Transverse colon (tissue), 4 donors: ENCODE measurements at places on chromosomes 5 and 9. TPM values are rescaled to one million over a fixed set of nuclear protein-coding genes. Genes with fewer than 3 reads are reported as not detected.

- no peaks in the 10 kb centered on the region for H3K36me3 ChIP-seq
- no peaks in the 10 kb centered on the region for H3K4me1 ChIP-seq
- no peak overlapping the region for H3K4me3 ChIP-seq
These were observed 38.9 kb downstream of the ASTN2 start for GRCh38 chr9:117375956-117376355.

DNA sequence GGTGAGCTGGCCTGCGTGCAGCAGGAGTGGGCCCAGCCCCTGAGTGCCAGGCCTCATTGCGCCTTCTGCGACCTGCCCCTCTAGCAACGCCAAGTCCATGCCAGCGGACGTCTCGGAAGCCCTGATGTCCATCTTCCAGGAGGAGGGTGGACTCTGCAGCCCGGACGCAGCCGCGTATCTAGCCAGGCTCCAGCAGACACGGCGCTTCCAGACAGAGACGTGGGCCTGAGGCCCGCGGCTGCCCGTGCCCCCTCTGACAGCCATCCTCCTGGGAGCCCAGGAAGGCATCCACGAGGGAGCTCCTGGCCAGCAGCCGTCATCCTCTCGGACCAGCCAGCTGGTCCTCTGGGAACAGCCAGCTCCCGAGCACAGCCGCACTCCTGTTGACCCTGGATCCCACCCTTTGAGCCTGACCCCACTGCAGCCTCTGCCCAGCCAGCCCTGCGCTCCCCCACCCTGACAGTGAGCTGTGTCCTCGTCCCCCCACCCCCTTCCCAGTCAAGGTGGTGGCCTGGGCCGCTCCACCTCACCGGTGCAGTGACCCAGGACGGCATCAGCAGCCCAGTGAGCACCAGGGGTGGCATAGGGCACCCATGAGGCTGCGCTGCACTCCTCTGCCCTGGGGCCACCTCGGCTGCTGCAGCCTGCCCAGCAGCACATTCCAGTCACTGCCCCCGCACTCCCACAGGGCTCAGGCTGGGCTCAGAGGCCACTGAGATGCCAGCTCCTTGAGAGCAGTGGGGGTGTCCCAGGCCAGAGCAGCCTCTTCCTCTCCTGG is 5.7 kb downstream of the RNF208 start:
- no peaks in the 10 kb centered on the region for H3K36me3 ChIP-seq
- H3K4me3 ChIP-seq: no peak overlapping the region
- no peaks in the 10 kb centered on the region for H3K27me3 ChIP-seq

GRCh38 chr5:80989883-80990282 is 29.7 kb downstream of the RASGRF2 start:
- no peak for DNase-seq
- no peaks in the 10 kb centered on the region for H3K36me3 ChIP-seq
- H3K4me1 ChIP-seq: no peaks in the 10 kb centered on the region
- H3K4me3 ChIP-seq: no peak overlapping the region

- DNase-seq: no peak
- H3K4me3 ChIP-seq: no peak overlapping the region
- H3K27ac ChIP-seq: no peak overlapping the region
- no peaks in the 10 kb centered on the region for H3K4me1 ChIP-seq
- no peaks in the 10 kb centered on the region for H3K36me3 ChIP-seq
These were observed 9.0 kb downstream of the ADAMTS2 start for GRCh38 chr5:179336126-179336870.

DNA sequence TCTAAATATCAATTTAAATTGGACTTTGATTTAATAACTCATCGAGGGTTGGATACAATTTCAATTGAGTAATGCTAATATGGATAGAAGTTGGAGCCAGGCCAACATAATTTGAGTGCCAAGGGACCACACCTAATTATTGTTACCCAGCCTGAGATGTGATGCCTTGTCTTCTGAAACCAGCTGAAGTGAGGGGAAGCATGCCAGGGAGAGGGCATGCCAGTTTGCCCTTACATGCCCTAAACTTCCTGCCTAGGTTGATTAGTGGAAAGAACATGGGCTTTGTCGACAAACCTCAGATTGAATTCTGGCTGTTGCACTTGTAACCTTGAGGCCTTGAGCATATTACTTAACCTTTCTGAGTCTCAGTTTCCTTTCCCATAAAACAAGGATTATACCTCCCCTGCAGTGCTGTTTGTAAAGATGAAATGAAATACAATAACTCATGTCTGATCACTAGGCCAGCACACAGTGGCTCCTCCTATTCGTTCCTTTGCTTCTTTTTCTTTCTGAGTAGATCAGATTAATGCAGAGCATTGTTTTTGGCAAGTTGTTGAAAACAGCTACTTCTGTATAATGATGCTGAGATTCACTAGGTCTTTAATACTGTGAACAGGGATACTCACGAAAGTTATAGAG is 412.8 kb downstream of the TLE4 start:
- H3K27me3 ChIP-seq: no peaks in the 10 kb centered on the region
- DNase-seq: no peak
- H3K4me3 ChIP-seq: no peak overlapping the region
- no peaks in the 10 kb centered on the region for H3K4me1 ChIP-seq
- H3K27ac ChIP-seq: no peak overlapping the region

AK8 gene
- total RNA-seq: 0.27 TPM

PDE8B gene
- 22.4 TPM for total RNA-seq

PAEP gene
- total RNA-seq: not detected

GMCL2 gene
- not detected for total RNA-seq
